Activated CD8-positive, alpha-beta memory T cell treated with anti-CD3 and anti-CD28 coated beads for 4 hours (primary cell): ENCODE measurements at places on chromosomes 12 and 14.

- DNase-seq: no peak
These were observed 8.0 kb downstream of the YY1 start for GRCh38 chr14:100246809-100247428.

DNA sequence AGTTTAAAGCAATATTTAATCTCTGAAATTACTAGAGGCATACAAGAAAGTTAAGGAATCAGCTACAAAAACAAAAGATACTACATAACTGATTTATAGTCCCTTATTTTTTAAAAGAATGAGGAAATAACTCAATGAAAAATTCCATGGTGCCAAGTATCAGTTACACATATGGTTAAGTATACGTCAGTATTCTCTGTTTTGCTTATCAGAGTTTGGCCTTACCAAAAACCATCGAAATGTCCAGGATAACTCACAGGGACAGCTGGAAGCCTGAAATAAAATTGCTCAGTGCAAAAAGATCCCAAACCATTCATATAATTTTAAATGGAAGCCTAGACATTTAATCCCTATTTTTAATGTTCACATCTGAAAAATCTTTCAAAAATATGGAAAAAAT is 3.6 kb downstream of the CFL2 start:
- DNase-seq: no peak

DNA sequence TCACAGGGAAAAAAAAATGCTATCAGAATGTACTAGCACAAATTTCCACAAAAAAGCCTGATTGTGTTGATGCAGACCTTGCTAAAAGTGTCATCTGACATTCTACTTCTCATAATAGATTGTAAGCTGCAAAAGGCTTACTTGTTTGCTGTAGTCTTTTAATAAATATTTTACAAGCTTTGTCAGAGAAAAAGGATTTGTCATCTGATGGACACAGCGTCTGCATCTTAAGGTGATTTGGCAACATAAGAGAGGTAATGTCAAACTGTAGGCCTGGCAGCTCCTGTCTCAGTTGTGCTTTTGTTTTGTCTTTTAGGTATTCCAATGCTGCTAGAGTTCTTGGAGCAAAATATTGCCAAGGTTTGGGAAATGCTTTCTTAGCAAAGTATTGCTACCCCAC is 26.3 kb upstream of the KCNH3 start:
- no peak for DNase-seq

DNA sequence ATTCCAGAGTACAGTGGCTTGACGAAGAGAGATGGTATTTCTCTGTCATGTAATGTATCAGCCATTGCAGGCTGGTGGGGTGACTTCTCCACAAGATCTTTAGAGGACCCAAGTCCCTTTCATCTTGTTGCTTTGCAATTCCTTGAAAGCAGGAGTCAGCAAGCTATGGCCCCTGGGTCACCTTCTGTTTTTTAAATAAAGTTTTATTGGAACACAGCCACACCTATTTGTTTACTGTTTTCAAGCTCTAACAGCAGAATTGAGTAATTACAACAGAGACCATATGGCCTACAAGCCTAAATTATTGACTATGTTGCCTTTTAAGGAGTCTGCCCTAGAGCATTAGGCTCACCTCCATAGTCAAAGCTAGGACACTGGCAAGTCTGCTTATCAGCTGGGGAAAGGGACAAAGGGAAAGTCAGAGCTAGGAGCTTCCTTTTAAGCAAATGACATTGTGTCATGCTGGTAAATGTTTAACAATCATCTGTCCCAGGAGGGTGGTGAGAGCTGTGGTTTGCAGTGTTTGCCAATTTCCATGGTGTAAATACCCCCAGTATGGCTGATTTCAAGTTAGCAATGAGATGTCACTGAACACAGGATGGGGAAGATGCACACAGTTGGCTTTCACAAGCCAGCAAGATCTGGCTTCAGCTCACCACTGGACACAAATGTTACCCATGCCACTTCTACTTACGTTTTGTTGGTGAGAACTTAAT is 87.7 kb upstream of the PWP1 start:
- no peak for DNase-seq

DNA sequence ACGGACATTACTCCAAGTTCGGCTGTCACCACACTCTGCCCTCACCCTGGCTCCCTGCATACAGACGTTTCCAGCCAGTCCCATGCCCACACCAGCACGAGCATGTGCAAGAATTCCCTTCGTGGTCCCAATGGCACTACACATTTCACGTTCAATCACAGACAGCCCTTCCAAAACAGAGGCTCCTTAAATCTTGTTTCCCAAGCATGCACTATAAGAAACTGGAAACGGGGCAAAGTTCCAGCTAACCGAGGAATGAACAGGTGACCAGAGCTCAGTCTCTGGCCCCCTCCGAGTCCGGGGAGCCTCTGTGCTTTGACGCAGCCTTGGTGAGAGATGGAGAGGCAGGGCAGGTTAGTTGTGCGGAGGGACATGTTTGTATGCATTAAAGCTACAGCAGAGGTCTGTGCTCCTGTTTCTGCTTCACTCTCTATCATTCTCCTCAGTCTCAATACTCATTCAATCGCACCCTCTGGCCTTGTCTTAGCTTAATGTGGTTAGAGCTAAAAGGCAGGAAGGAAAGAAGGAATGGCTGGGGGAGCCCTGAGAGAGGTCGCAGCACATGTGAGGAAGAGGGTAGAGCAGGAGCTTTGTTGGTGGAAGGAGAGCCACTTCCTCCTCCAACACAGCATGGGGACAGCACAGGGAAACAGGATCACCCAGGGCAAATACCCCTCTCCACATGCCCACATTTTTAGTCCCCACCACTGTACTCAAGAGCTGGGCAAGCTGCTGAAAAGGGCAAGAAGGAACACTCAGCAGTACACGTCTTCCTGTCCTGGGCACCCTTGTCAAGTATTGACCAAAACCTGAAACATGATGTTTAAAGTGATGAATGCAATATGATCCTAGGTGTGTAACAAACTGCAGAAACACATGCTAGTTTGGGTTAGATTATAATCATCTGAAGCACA is 12.2 kb upstream of the SELPLG start:
- DNase-seq: no peak

DNA sequence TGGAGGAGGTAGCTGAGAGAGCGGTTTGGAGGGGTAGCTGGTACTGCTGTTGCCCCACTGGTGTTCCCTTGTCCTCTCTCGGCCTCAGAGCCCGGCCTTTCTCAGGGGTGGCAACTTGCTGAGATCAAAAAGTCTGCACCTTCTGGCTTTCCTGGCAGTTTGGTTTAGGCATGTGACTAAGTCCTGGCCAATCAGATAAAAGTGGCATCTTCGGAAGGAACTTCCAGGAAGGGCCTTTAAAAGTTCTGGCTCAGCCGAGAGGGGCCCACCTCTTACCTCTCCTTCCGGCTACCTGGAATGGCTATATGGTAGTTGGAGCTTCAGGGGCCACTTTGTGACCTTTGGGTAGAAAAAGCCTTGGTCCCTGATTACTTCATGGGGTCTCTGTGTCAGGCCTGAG is 152.6 kb downstream of the GLT1D1 start:
- no peak for DNase-seq

GRCh38 chr14:52949711-52950409 is 990 bp downstream of the FERMT2 start:
- no peak for DNase-seq
